ENCODE measurements at places on chromosomes 12 and 14.

DNA sequence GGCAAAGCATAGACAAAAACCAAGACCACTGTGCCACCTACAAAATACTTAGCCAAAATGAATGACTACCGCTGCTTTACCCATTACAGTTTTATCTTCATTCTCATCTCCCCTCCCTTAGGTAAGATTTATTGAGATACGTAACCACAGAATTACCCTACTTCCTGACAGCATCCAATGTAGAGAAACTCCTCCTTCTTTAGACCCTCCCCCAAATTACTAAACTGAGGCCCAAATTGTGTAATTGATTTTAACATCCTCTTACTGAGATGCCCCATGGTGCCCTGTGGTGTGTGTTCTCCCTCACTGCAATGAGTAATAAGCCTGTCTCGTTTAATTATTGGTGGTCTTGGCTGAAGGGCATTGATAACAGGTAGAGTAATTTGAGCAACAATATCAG lies 19.1 kb downstream of the VRK1 start:
- DNase-seq = no peak

GRCh38 chr14:96279564-96279963 lies 23.6 kb downstream of the BDKRB1 start:
- no peak for DNase-seq

GRCh38 chr14:20775901-20776300 lies 5.2 kb upstream of the RNASE6 start:
- no peak for DNase-seq

- no peak for DNase-seq
Measured at GRCh38 chr14:26987744-26988363, 390.0 kb upstream of the NOVA1 start.

Data from ovary (tissue), 10 donors.